ENCODE measurements at places on chromosomes 3 and 15. TPM values are rescaled to one million over a fixed set of nuclear protein-coding genes. Genes with fewer than 3 reads are reported as not detected.

- DNase-seq: no peak
Observed at GRCh38 chr15:78063970-78064385, 13.5 kb downstream of the TBC1D2B start.

- DNase-seq: no peak
Observed at GRCh38 chr3:107432646-107433045, 55.4 kb downstream of the CCDC54 start.

IMPG2 gene
- total RNA-seq: 0.99 TPM

APBA2 gene
- total RNA-seq: 53.5 TPM

GPR27 gene
- total RNA-seq: 0.19 TPM

GRCh38 chr15:92954578-92954977 is 54.5 kb downstream of the CHD2 start:
- DNase-seq: no peak

SLC15A2 gene
- 0.29 TPM for total RNA-seq

DNA sequence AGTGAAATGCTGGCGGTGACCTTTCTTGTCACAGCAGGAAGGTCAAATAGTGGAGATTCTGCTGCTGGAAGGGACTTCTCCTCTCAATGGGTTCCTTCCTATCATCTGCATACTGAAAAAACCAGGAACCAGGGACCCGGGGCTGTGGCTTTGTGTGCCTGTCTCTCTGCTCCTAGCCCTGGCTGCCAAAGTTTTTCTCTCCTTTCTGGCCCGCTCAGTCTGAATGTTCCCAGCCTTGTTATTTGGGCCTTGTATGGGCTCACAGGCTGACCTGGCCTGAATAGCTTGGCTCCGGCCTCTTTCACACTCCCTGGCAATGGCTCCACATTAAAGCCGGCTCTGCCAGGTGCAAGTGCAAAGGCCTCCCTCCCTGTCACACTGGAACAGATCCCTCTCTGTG is 94.7 kb downstream of the LRIG1 start:
- DNase-seq: no peak

- no peak for DNase-seq
Observed at GRCh38 chr15:33296050-33296449, 14.7 kb upstream of the RYR3 start.

GUCA1C gene
- not detected for total RNA-seq

TMEM115 gene
- 67.2 TPM for total RNA-seq
